ENCODE measurements at places on chromosomes 1 and 21.

DNA sequence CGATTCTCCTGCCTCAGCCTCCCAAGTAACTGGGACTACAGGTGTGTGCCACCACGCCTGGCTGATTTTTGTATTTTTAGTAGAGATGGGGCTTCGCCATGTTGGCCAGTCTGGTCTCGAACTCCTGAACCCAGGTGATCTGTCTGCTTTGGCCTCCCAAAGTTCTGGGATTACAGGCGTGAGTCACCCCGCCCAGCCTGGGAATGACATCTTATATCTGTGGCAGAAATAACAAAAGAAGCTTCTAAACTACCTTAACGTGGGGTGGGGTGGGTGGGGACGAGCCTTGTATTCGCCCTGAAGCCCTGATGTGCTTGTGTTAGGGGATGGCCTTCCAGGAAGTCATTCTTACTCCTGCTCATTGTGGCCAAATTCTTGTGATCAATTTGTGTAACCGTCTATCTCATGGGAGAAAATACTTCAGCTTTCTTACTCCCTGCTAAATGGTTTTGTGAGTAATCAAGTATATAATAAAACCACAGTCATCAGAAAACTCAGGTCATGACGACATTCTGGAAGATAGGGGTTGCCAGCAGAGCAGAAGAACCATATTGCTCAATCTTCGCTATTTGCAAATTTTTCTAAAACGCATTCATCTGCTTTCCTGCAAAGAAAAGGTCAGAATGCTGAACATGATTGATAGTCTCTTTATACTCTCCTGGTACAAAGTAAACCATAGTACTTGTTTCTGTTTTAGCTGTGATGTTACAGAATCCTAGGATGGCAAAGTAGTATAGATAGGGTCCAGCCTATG, 63.2 kb downstream of the DIRAS3 start:
- DNase-seq = no peak

DNA sequence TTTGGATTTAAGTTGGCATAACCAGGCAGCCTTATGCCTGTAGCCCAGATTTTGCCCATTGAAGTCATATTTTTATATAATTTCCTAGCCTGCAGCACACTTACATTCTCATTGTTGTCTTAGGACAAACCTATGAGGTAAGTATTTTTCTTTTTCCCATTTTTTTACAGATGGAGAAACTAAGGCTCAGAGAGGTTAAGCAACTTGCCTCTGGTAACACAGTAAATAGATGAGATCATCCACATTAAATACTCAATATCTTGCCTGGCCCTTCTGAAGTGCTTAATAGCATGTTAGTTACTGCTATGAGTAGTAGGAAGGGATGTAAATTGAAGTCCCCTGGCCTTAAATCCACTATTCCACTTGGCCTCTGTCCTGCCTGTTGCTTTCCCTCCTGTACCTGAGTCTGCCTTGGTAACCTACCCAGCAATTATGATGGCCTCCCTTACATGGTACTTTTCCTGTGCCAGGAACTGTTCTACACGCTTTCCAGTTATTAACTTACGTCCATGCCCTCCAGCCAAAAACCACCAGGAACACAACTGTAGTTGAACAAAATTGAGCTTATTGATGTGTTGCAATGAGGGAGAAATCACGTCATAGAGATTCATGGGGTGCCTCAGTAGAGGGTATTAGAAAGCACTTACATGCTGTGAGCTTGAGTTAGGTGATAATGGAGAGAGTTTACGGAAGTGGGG, 111.6 kb upstream of the FGGY start:
- no peak for DNase-seq

DNA sequence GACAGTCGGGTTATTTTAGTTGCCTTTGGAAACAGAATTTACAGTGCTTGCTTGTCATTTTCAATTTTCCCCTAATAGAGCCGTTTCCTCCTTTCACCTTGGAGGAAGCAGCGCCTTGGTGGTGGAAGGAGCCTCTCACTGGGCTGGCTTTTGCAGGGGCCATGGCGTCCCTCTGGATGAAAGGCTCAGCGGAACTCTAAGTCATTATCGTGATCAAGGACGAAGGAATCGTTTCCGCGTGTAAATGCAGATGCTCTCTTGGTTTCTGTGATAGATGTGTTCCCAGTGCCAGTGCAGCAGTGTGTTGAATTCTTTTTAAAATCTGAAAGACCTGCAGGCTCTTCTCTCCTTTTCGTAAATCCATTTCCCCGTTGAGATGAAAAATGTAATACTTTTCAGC, 126.2 kb upstream of the LMO4 start:
- DNase-seq = no peak

GRCh38 chr1:12383001-12383400, 153.2 kb downstream of the VPS13D start:
- DNase-seq = no peak

GRCh38 chr1:33986390-33987095, 122.7 kb downstream of the HMGB4 start:
- DNase-seq = no peak

DNA sequence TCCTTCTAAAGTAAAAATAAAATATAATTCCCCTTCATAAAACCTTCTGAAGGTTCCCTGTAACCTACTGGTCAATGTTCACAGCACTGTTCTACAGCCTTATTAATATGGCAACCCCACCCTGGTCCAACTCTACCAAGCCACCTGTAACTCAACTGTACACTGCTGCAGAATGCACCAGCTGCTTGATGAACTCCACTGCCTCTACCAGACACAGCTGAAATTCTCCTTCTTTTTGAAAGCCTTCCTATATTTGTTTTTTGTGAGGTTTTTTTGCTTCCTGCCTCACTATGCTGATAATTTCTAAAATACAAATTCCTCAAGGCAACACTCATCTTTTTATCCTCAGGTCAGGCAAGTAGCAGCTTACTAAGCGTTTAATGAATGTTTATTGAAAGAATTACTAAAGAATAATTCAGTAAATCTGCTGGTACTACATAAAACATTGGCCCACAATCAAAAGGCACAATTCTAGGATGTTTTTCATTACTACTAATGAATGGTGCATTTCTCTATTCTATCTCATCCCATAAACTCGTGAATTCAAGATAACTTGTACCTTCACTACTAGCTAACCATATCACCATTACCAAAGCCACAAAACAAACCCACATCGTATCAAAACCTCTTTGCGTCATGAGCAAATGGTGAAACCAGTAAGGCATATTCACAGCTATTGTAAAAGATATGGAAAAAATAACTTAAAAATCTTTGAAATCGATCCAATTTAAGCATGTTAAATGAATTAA, 2.4 kb downstream of the SSX2IP start:
- DNase-seq = no peak

DNA sequence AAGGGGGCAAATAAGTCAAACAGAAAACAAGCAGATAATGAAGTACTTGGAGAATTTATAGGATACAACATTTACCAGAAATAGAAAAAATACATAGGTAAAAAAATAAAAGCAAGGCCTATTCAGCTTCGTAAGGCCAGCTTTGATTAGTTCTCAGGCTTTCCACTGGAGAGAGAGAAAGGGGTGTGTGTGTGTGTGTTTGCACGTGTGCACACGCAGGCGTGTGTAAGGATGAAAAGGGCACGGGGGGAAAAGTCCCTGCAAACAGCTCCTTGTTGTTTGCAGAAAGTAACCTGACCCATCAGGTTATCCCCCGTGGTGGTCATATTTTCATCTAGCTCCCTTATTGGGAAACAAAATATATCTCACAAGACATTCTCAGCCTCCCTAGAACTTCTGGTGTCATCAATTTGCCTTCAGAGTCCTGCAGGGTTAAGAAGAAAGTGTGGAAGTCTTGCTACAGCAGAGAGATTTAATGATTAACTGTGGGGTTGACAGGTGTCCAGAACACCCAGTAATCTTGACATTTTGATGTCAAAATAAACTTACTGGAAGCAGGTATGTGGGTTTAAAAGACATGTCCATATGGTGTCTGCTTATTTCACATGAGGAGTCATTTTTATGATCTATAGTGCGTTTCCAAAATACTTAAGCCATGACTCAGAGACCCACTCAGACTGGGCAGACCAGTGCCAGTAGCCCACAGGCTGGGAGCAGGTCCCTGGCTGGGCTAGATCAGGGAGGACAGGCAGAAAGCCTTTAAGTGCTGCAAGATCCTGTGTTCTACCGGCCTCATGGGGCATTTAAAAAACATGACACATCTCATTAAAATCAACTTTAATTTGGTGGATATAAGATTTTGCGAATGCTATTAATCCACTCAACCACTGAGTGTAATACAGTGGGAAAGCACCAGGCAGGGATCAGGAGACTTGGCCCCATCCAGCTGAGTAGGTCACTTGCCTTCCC, 487.6 kb upstream of the CAMK1G start:
- no peak for DNase-seq

DNA sequence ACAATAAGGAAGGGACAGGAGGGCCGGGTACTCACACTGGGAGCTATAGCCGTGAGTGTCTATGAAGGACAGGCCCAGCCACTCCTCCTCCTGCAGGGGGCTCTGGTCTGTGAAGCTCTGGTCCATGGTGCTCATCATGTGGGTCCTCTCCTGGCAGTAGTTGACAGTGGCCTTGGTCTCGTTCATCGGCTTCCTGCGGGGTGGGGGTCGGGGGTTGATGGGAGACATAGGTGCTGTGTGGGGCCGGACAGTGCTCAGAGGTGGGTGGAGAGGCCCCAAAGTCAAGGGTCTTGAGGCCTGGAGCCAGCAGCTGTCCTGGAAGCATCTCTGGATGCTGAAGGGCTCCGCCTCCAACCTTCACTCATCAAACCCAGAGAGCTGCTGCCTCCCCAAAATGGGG, 260.4 kb downstream of the PTPRU start:
- DNase-seq = no peak

GRCh38 chr1:18732686-18733085, 102.0 kb downstream of the PAX7 start:
- DNase-seq = no peak

GRCh38 chr1:197464044-197464443, 196.0 kb downstream of the CRB1 start:
- DNase-seq = no peak

- DNase-seq = no peak
Measured at GRCh38 chr1:50231209-50231608, 122.5 kb downstream of the ELAVL4 start.

GRCh38 chr1:206512058-206512850, 4.9 kb downstream of the RASSF5 start:
- DNase-seq = peak; percentile 67

- no peak for DNase-seq
Measured at GRCh38 chr1:41698916-41699860, 214.7 kb upstream of the EDN2 start.

DNA sequence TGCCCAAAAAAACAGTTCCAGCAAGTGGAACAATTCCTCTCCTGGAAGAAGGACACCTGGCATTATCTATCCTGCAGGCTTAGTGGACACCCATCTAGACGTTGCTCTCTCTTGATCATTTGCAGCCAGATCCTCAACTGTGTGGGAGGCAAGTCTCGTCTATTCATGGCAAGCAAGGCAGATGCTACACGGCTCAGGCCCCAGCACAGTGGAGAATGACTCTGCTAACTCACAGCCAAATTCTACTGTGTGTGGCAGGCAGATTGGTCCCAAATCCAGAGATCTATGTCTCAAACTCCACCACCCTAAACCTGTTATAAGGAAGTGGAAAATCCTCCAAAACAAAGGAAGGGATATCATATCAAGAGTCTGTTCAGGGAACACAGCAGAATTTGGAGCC, 7.0 kb downstream of the TNNT2 start:
- DNase-seq = no peak

- DNase-seq = no peak
Measured at GRCh38 chr21:43910460-43910859, 45.4 kb downstream of the AGPAT3 start.

DNA sequence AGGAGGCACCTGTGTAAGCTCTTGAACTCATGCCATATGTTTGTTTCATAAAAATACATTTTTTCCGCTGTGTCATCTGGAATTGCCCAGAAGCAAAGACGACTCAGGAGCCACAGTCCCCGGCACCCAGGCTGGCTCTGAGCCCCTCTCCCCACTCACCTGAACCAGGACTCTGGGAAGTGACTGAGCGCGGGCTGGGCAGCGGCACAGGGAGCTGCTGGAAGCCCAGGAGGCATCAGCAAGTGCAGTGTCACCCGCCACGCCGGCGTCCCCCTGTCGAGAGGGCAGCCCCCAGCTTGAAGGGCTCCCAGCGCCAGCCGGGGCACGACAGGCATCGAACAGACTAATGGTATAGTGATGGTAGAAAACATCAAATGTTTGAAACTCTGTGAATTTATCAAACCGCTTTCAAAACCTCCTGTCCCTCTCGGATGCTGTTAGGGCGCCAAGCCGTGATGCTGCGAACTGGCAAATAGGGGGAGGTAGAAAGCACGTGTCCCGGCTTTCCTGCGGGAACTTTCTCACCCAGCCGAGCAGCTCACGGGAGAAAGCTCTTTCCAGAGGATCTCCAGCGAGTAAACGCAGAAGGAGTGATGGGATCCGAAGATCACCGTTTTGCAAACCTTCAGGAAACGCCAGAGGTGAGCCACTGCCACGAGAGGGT, 57.8 kb upstream of the COL18A1 start:
- no peak for DNase-seq

Measured in upper lobe of right lung (tissue), 1 donor.